ENCODE measurements at places on chromosomes 16 and 17.

GRCh38 chr17:17252149-17252661, 15.2 kb upstream of the FLCN start:
- no peak for DNase-seq

- DNase-seq = no peak
These were observed 16.6 kb upstream of the DBNDD1 start for GRCh38 chr16:90035902-90036301.

- no peak for DNase-seq
These were observed 27.0 kb upstream of the NXPH3 start for GRCh38 chr17:49548506-49549310.

GRCh38 chr17:44112284-44113280, 10.9 kb downstream of the HDAC5 start:
- no peak for DNase-seq

DNA sequence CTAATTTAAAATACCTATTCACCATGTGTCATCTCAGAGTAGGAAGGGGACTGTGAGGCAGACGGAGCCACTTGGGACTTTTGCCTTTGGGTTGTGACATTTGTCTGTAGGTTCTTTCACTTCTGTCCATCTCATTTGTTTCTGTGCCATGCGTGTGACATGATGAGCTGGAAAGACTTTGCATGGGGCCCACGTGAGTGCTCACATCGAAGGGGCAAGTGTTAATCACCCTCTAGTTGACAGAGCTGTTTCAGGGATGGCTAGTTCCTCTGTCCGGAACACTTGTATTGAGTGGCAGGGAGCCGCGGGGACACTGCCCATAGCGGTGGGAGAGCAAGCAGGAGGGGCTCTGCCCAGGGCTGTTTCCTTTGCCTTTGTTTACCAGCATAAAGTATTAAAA, 112.0 kb downstream of the RPTOR start:
- no peak for DNase-seq
